ENCODE measurements at places on chromosomes 16 and 17. TPM values are rescaled to one million over a fixed set of nuclear protein-coding genes. Genes with fewer than 3 reads are reported as not detected.

The STX1B gene
- polyA plus RNA-seq: 11.4 TPM

DNA sequence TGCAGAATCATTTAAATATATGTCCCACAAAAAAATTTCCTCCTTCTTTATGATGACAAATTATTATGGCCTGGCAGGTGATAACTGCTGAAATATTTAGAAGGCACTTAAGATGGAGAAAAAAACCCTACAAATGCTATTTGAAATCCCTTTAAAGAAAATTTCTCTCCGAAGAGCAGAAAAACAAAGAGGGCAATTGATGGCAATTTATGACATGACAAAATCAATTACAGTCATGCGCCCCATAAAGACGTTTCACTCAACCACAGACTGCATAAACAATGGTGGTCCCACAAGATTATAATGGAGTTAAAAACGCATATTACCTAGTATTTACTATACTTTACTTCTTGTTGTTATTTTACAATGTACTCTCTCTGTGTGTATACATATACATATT, 25.2 kb upstream of the KIF2B start:
- no peaks in the 10 kb centered on the region for H3K27me3 ChIP-seq
- DNase-seq: no peak
- H3K4me1 ChIP-seq: no peaks in the 10 kb centered on the region
- no peaks in the 10 kb centered on the region for H3K36me3 ChIP-seq
- H3K27ac ChIP-seq: no peak overlapping the region
- no peak overlapping the region for H3K4me3 ChIP-seq

GRCh38 chr16:85313526-85314301, 201.4 kb upstream of the CIBAR2 start:
- no peak overlapping the region for H3K27ac ChIP-seq
- no peaks in the 10 kb centered on the region for H3K36me3 ChIP-seq
- DNase-seq: peak; percentile 21
- H3K4me3 ChIP-seq: no peak overlapping the region

- H3K4me1 ChIP-seq: peaks cover 38% of the 10 kb centered on the region
- H3K36me3 ChIP-seq: no peaks in the 10 kb centered on the region
- DNase-seq: no peak
- H3K27me3 ChIP-seq: no peaks in the 10 kb centered on the region
Observed at GRCh38 chr16:86380030-86380429, 130.3 kb upstream of the FOXF1 start.

GRCh38 chr17:77696151-77696720, 262.3 kb upstream of the TNRC6C start:
- no peaks in the 10 kb centered on the region for H3K4me1 ChIP-seq
- peaks cover 70% of the 10 kb centered on the region for H3K27me3 ChIP-seq
- DNase-seq: no peak
- H3K27ac ChIP-seq: no peak overlapping the region

GRCh38 chr17:65433157-65433556, 128.3 kb downstream of the AXIN2 start:
- no peak for DNase-seq
- no peaks in the 10 kb centered on the region for H3K4me1 ChIP-seq
- no peak overlapping the region for H3K4me3 ChIP-seq
- peaks cover 5% of the 10 kb centered on the region for H3K27me3 ChIP-seq

GRCh38 chr16:62190426-62190825, 154.2 kb upstream of the CDH8 start:
- H3K4me3 ChIP-seq: no peak overlapping the region
- H3K4me1 ChIP-seq: no peaks in the 10 kb centered on the region
- no peak overlapping the region for H3K27ac ChIP-seq
- no peaks in the 10 kb centered on the region for H3K27me3 ChIP-seq
- no peaks in the 10 kb centered on the region for H3K36me3 ChIP-seq

DNA sequence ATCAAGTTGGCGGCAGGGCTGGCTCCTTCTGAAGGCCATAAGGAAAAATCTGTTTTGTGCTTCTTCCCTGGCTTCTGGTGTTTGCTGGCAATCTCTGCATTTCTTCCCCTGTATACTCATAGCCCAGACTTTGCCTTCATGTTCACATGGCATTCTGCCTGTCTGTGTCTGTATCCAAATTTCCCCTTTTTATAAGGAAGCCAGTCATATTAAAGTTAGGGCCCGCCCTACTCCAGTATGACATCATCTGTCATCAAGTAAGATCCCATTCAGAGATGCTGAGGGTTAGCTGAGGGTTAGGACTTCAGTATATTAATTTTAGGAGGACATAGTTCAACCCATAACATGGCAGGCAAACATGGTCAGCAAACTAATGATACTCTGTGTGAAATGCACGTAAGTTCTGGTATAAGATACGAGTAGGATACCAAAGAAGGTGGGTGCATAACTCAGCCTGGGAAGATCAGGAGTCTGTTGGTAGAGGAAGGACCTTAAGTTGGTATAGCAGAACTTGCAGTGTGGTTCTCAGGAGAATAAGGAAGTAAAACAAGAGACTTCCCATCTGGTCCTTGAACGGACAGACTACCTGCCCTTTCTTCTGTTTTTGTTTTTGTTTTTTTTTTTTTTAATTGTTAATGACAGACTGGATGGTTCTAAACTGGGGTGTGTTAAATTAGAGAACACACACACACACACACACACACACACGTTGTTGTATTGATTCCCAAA, 13.9 kb downstream of the MAP2K6 start:
- no peak overlapping the region for H3K4me3 ChIP-seq
- DNase-seq: no peak
- no peak overlapping the region for H3K27ac ChIP-seq
- no peaks in the 10 kb centered on the region for H3K36me3 ChIP-seq

The DRC7 gene
- not detected for polyA plus RNA-seq

DNA sequence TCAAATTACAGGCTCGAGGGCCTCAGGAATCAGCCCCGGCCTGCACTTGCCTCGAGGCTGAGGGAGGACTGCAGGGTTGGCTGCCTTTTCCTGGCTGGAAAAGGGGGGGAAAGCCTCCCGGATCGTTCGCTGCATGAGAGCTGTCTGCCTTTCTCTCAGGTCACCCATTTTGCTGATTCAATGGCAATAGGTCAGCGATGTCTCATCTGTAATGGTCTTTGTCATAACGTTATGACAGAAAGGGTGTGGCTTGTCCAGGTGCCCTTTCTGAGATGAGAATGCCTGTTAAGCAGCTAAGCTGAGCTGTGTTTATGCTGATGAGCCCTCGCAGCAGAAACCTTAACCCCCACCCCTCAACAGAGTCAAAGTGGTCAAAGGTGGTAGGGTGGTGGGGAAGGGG, 81.8 kb downstream of the AKAP1 start:
- H3K4me3 ChIP-seq: no peak overlapping the region
- H3K36me3 ChIP-seq: no peaks in the 10 kb centered on the region
- no peak overlapping the region for H3K27ac ChIP-seq
- peaks cover 5% of the 10 kb centered on the region for H3K27me3 ChIP-seq

GRCh38 chr17:79086609-79087427, 12.2 kb downstream of the ENGASE start:
- DNase-seq: no peak
- no peaks in the 10 kb centered on the region for H3K4me1 ChIP-seq
- H3K27ac ChIP-seq: no peak overlapping the region
- no peak overlapping the region for H3K4me3 ChIP-seq
- no peaks in the 10 kb centered on the region for H3K27me3 ChIP-seq

DNA sequence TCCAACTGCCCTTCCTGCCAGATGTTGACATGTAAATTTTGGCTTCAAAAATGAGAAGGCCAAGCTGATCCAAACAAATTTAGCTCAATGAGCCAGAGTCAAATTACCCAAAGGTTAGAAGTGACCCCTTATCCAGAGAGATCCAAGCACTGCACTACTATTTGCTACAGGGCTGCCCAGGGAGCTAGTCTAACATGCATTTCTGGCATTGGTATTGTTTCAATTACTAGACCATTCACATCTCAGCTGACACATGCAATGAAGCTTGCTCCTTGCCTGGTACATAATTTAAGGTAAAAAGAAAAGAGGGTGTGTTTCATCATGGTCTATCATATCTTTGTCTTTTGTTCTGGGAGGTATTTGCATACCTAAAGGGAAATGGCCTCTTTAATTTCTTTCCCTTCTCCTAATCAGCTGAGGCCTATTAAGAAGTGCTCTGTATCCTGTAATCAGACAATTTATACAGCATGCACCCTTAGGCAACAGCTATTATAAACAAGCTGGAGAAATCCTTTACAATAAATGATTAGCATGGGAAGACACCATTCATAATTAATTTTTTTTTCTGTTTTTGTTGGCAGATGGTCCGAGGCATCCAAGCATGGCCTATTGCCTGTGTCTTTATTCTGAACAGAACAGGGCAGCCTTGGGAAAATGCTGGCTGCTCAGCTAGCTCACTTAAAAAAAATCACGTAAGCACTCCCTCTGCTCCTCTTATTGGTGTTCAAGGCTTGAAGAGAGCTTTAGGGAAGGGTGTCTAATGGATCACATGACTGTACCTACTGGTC, 161.5 kb upstream of the SALL1 start:
- no peak overlapping the region for H3K4me3 ChIP-seq
- H3K4me1 ChIP-seq: no peaks in the 10 kb centered on the region
- no peaks in the 10 kb centered on the region for H3K36me3 ChIP-seq
- H3K27ac ChIP-seq: no peak overlapping the region
- DNase-seq: no peak

The NOG gene
- 13.1 TPM for polyA plus RNA-seq

- H3K27me3 ChIP-seq: no peaks in the 10 kb centered on the region
- peak overlapping the region; percentile 78 for H3K27ac ChIP-seq
- no peak overlapping the region for H3K4me3 ChIP-seq
- DNase-seq: peak; percentile 68
- peaks cover 29% of the 10 kb centered on the region for H3K36me3 ChIP-seq
- H3K4me1 ChIP-seq: peaks cover 12% of the 10 kb centered on the region
Observed at GRCh38 chr17:6623941-6624340, 16.6 kb downstream of the KIAA0753 start.

The CCL7 gene
- polyA plus RNA-seq: 0.58 TPM

GRCh38 chr17:82836823-82837357, 2.9 kb downstream of the ZNF750 start:
- no peak for DNase-seq
- no peaks in the 10 kb centered on the region for H3K27me3 ChIP-seq
- H3K4me1 ChIP-seq: peaks cover 4% of the 10 kb centered on the region
- no peak overlapping the region for H3K4me3 ChIP-seq
- H3K27ac ChIP-seq: no peak overlapping the region
